ENCODE measurements at places on chromosomes 7 and 10.

DNA sequence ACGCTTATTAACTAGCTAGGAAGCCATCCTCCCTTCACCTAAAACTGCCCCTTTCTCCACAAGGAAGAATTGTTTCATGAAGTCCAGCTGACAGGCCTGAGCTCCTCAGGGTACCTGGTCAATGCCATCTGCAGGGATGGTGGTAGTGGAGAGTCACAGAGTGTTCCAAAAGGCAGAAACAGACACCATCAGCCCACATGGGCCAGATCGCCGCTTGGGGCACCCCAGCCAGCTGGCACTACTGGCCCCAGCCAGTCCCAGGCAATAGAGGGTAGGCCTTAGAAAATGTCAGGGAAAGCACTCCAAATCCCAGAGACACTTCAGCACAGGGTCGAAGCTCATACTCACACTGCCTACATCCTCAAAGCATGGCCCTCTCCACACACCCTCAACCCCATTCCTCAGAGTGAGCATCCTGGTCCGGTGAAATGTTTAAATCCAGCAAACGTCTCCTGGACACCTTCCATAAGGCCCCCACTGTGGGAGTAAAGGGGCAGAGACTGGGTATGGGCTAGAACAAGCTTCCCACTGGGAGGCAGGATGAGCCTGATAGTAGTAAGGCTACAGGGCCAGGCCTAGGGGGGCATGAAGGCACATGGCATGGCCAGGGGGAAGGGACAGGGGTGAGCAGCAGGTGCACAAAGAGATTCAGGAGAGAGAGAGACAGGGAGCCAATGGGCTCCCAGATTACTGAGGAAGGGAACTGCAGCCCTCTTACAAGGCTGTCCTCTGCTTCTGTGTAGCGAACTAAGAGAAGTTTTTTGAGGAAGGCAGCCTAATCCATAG, 1.9 kb downstream of the LRRC20 start:
- DNase-seq = no peak

GRCh38 chr10:98224996-98225395, 43.0 kb downstream of the LOXL4 start:
- DNase-seq = no peak

GRCh38 chr7:13882051-13882450, 107.4 kb downstream of the ETV1 start:
- DNase-seq = no peak

DNA sequence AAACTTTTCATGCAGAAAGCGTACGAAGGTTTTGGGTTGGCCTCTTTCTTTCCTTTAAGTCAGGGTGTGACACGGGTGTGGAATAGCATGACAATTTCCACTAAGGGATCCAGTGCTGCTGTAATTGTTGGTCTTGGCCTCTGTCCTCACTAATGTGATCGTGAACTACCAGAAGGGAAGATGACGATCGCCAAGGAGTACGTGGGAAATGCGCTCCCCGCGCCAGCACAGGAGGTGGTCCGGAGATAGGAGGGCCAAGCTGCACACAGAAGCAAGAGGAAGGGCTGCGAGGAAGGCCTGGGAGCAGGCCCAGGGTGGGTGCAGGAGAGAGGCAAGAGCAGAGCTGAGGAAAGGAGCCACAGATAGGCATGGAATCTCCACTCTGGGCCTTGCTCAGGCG, 79.7 kb upstream of the PODXL start:
- no peak for DNase-seq

DNA sequence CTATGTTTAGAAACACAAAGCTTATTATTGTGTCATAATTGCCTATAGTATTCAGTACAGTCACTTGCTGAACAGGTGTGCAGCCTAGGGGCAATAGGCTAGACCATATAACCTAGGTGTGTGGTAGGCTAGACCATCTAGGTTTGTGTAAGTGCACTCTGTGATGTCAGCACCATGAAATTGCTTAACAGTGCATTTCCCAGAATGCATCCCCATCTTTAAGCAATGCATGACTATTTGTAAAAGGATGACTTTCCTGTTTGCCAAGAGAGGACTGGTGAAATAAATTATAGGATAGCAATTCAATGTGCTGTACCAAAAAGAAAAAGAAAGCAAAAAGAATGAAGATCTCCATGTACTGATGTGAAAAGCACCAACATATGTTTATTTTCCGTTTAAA, 288.7 kb upstream of the AUTS2 start:
- DNase-seq = no peak

GRCh38 chr10:119919826-119920225, 27.3 kb downstream of the SEC23IP start:
- DNase-seq = no peak

GRCh38 chr7:3154317-3154716, 110.7 kb upstream of the CARD11 start:
- DNase-seq = no peak

GRCh38 chr7:29300649-29301048, 106.1 kb downstream of the CHN2 start:
- no peak for DNase-seq

DNA sequence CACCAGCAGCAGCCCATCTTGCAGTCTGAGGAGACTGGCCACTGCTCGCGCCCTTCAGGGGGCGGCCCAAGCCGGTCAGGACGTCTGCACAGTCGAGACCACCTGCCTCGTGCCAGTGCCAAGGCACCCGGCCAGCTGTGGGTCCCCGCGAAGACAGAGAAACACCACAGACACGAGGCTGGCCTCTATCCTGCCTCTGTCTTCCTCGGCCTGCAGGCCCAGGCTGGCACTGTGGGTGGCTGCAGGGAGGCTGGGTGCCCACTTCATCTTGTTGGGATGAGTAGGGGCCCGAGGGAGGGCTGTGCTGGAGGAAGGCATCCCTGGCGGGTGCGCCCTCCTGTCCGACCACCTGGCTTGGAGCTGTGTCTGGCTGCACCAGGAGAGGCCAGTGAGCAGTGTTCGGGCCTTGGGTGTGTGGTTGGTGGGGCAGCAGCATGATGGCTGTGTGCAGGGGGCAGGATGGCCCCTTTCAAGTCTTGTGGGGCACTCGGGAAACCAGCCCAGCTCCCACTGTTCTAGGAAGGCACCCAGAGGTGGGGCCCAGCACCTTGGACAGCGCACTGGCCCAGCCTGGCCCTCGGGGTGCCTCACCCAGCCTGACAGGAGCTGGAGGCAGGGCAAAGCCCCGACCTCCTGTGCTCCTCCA, 7.3 kb downstream of the DPYSL4 start:
- DNase-seq = no peak

DNA sequence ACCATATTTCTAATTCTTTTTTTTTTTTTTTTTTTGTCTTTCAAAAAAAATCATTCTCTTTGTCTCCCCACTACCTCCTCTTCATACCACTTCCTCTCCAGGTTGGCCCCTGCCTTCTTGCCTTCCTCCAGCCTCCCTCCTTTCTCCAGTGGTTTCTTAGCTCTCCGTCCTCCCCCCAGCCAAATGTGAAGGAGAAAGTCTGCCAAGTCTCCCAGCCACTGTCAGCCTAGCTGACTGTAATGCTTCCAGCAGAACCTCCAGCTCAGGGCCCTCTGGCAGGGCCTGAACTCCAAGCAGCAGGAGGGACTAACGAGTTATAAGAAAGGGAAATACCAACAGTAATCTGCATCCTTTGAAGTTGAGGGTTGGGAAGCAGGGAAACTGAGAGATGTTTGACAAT, 35.5 kb upstream of the BICC1 start:
- DNase-seq = no peak

DNA sequence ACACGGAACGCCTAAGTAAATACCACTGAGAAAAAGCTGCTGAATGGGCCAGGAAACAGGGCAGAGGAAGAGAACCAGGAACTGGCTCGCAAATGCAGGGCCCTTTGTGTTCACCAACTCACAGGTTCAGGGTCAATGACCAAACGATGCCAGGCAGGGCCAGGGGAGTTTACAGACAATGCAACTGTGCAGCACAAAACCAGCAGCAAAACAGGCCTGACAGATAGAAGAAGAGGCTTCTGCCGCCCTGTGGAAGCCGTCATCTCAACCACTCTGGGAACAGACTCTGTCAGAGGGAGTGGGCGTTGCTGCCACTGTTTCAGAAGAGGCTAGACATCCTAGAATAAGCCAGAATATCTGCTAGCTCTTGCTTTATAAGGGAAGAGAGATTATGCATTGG, 117.9 kb downstream of the KMT2E start:
- DNase-seq = no peak

- DNase-seq = no peak
These were observed 4.8 kb upstream of the GTPBP4 start for GRCh38 chr10:983401-983800.

GRCh38 chr10:42482411-42482810, 156.0 kb downstream of the ZNF33B start:
- DNase-seq = no peak

DNA sequence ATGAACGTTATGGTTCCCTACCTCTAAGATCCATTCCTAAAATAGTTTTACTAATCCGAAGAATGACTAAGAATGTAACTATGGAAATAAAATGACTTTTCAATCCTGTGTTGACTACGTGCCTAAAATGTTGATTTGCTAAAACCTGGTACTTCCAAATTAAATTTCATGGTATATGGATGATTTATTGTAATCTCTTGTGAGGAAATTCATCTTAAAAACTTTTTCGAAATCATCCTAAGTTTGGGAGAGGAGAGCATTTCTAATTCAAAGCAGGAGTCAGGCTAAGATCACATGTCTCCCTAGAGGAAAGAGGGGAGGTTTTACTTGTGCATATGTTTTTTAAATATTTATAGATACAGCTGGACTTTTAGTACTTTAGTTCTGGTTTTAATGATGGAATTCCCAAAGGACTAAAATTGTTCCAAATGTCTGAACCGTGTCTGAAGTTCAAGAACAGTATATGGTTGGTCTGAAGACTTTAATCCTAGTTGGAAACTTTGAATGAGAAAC, 483.9 kb downstream of the AUTS2 start:
- no peak for DNase-seq

GRCh38 chr7:103113164-103113563, 35.7 kb downstream of the NAPEPLD start:
- no peak for DNase-seq

GRCh38 chr10:48623009-48623408, 18.1 kb upstream of the ARHGAP22 start:
- DNase-seq = no peak

DNA sequence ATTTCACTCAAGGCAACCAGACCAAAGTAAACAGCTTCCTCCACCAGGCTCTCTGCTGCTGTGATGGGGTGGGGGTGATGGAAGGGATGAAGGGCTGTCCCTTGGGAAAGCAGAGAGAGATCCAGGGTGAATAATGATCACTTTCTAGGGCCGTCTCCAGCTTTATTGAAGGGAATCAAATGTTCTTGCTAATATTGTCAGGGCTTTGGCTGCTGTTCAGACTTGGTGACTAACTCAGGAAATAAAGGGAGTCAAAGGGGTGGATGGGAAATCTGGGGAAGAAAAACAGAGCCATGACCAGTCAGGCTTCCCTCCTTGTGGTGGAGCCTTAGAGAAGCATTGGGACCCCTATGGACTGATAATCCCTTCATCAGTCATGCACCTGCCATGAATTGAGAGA, 196.2 kb upstream of the AGK start:
- DNase-seq = no peak
